ENCODE measurements at places on chromosomes 1 and 21. TPM values are rescaled to one million over a fixed set of nuclear protein-coding genes. Genes with fewer than 3 reads are reported as not detected.

- no peak overlapping the region for H3K27ac ChIP-seq
- H3K4me3 ChIP-seq, result no peak overlapping the region
- DNase-seq, result no peak
- H3K4me1 ChIP-seq, result no peaks in the 10 kb centered on the region
- H3K27me3 ChIP-seq, result peaks cover 5% of the 10 kb centered on the region
- H3K36me3 ChIP-seq, result no peaks in the 10 kb centered on the region
Measured at GRCh38 chr1:167016100-167016750, 27.1 kb downstream of the MAEL start.

DNA sequence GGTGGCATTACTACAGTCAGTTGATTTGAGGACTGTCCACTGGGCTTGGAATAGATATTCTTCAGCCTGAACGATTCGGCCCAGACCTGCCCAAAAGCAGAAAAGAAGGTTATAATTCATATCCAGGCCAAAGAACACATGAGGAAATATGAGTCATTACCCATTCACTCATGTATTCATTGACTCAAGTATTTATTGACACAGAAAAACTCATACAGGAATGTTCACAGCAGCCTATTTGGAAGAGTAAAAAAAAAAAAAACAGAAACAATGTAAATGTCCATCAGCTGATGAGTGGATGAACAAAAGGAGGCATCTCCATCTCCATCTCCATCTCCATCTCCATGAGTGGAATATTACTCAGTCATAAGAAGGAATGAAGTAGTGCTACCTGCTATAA lies 15.9 kb downstream of the ZMYND12 start:
- H3K4me1 ChIP-seq, result no peaks in the 10 kb centered on the region
- DNase-seq, result no peak
- H3K27ac ChIP-seq, result no peak overlapping the region
- no peaks in the 10 kb centered on the region for H3K36me3 ChIP-seq

DNA sequence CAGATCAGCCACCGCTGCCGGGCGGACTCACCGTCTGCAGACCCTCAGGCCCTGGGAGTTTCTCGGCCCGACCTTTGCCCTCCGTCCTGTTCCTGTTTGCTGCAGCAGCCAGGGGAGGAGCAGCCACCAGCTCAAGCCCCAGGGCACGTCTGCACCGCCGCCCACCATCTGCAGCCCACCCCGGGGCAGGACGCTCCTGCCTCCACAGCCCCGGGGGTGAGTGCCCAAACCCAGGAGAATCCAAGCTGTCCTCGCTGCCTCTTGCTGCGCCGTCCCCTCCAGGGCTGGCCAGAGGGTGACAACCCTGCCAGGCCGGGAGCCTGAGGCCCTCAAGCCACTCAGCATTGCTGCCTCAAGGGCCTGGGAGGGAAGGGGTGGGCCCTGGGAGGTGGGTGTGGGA lies 1.2 kb upstream of the SLC25A34 start:
- no peaks in the 10 kb centered on the region for H3K4me1 ChIP-seq
- H3K27ac ChIP-seq, result no peak overlapping the region
- H3K4me3 ChIP-seq, result no peak overlapping the region
- no peaks in the 10 kb centered on the region for H3K27me3 ChIP-seq

- no peaks in the 10 kb centered on the region for H3K27me3 ChIP-seq
- DNase-seq, result peak; percentile 62
- peaks cover 37% of the 10 kb centered on the region for H3K4me1 ChIP-seq
- H3K36me3 ChIP-seq, result no peaks in the 10 kb centered on the region
- H3K27ac ChIP-seq, result peak overlapping the region; percentile 25
Measured at GRCh38 chr1:185338719-185339622, 21.9 kb upstream of the IVNS1ABP start.

DNA sequence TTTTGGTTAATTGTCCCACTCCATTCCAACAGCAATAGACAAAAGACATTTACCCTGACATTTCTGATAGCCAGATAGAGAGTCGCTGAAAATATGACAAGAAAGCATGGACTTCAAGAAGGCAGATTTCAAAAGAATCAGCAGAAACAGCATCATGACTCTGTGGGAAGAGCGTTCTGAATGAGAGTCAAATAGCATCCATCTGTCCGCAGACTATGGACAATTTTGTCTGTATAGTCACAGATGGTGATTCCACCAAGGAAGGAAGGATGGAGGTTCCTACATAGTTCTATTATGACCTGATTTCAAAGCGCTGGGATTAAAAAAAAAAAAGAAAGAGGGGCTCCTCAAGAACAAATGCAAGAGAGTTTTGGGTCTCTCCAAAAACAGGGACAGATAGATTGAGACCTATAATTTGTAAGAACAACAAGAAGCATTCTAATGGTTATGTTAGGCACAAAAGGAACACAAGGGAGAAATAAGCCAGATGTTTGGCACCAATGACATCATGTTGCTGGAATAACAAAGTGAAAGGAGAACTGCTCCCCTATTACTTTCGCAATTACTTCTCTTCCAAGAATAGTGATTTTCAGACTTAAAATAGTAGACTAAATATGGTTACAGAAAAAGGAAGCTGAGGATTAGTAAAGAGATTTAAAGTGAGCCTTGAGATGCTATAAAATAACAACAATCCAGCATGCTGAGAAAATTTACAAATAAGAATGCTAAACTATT lies 28.5 kb downstream of the NIBAN1 start:
- no peak overlapping the region for H3K27ac ChIP-seq
- no peak for DNase-seq
- no peaks in the 10 kb centered on the region for H3K27me3 ChIP-seq

The CFHR2 gene
- polyA plus RNA-seq, result not detected

GRCh38 chr1:117275055-117275454 lies 64.3 kb upstream of the VTCN1 start:
- no peaks in the 10 kb centered on the region for H3K27me3 ChIP-seq
- H3K36me3 ChIP-seq, result no peaks in the 10 kb centered on the region
- H3K4me1 ChIP-seq, result no peaks in the 10 kb centered on the region
- no peak for DNase-seq

The OR2L2 gene
- not detected for polyA plus RNA-seq

DNA sequence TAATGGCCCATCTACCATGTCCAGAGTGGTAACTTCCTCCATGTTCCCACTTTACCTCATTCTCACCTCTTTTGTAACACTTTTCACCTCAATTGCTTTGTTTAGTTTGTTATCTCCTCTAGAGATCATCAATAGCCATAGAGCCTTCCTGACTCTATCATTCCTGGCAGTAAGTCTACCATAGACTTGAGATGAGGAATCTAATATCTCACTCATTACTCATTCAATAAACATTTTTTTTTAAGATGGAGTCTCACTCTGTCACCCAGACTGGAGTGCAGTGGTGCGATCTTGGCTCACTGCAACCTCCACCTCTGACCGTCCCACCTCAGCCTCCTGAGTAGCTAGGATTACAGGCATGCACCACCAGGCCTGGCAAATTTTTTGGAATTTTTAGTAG lies 7.1 kb downstream of the NMNAT2 start:
- H3K27me3 ChIP-seq, result peaks cover 9% of the 10 kb centered on the region
- no peaks in the 10 kb centered on the region for H3K4me1 ChIP-seq
- H3K36me3 ChIP-seq, result no peaks in the 10 kb centered on the region
- DNase-seq, result no peak

- H3K4me1 ChIP-seq, result no peaks in the 10 kb centered on the region
- no peaks in the 10 kb centered on the region for H3K36me3 ChIP-seq
- DNase-seq, result no peak
Measured at GRCh38 chr1:116289193-116289592, 83.9 kb upstream of the ATP1A1 start.

The LCE1B gene
- polyA plus RNA-seq, result not detected

DNA sequence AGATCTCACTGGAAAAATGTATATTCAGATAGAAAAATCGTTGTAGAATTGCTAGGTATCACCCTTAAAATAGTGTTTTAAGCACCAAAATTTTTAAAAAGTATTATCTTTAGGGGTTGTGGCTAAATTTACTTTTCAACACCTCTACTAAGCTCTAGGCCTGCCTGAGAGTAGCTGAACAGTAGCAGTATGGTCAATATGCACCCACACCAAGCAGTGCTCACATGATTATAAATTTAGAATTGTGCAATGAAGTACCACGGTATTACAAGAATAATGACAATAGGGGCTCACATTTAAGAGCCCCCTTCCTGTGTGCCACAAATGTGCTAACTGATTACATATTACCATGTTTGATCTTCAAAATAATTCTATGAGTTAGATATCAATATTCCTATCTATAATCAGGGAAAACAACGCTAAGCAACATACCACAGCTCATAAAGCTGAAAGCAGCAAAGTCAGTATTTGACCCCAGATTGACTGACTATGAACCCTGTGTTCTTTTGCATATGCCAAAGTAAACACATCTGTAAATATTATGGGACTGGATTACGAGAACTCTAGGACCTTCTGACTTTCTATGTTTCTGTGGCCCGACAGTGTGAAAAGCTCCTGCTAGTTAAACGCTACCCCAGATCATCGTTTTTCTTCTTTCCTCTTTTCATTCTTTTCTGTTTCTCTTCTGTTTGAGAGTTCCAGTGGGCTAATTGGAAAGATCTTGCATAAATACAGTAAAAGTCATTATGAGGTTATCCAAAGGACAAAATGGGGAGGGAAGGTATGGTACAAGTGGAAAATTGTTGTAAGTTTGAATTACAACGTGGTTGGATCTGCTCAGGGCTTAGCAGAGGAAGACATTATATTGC lies 201.1 kb upstream of the C1orf87 start:
- H3K36me3 ChIP-seq, result no peaks in the 10 kb centered on the region
- no peak overlapping the region for H3K27ac ChIP-seq
- H3K4me1 ChIP-seq, result no peaks in the 10 kb centered on the region
- no peak for DNase-seq
- H3K4me3 ChIP-seq, result no peak overlapping the region

The TBX19 gene
- 1.3 TPM for polyA plus RNA-seq

The SHISA4 gene
- not detected for polyA plus RNA-seq

- no peaks in the 10 kb centered on the region for H3K27me3 ChIP-seq
- H3K27ac ChIP-seq, result no peak overlapping the region
- DNase-seq, result no peak
- H3K36me3 ChIP-seq, result no peaks in the 10 kb centered on the region
Measured at GRCh38 chr1:237327061-237327460, 285.1 kb downstream of the RYR2 start.
